Kidney epithelial cell (primary cell): ENCODE measurements at places on chromosomes 5 and 9.

DNA sequence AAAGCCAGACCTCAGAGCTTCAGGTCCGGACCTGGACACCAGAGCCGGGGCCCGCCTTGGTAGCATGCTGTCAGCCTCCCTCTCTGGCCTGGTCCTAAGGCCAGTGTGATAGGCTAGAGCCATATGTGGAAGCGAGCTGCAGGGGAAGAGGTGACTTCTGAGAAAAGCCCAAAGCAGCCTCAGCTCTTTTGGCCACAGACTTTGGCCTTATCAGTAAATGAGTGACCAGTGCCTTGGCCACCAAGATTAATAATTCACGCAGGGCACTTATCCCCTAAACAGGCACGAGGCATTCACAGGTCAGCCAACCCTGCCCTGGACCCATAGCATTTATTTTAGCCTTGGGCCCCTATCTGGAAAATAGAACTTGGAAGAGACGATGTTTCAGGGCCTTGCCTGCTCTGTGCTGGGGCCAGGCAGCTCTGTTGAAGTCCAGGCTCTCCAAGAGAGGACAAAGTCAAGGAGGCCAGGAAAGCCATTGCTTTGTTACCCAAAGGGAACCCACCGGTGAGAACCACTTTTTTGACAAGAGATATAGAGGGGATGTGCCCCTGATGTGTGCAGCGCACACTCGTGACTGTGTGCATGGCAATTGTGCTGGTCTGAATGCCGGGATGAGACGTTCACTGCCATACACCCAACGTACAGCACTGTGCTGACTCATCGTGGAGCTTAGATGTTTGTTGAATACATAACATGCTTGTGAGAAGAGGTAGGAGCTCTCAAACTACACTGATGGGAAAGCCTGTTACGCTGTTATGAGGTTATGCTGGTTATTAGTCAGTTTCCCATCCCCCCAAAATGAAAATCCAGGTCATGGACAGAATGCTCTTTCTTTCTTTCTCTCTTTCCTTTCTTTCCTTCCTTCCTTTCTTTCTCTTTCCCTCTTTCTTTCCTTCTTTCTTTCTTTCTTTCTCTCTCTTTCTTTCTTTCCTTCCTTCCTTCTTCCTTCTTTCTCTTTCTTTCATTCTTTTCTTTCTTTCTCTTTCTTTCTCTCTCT is 5.0 kb upstream of the SLC34A1 start:
- peak; percentile 59 for DNase-seq

DNA sequence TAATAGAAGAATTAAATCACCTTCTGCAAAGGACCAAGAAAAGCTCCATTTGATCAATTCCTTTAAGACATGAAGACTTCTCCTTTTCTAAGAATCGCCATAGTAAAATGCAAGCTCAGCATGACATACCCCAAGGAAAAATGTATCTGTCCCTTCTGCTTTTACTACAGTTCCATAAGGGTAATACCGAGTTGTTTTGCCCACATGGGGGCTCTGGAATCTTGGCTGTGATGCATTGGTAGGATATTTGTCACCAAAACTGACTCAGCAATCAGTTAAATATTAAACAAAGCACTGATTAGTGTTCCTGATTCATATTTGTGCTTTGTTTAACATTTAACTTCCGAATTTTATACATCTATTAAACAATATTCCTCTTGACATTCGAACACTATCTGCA is 24.3 kb upstream of the KCNIP1 start:
- peak; percentile 61 for DNase-seq

DNA sequence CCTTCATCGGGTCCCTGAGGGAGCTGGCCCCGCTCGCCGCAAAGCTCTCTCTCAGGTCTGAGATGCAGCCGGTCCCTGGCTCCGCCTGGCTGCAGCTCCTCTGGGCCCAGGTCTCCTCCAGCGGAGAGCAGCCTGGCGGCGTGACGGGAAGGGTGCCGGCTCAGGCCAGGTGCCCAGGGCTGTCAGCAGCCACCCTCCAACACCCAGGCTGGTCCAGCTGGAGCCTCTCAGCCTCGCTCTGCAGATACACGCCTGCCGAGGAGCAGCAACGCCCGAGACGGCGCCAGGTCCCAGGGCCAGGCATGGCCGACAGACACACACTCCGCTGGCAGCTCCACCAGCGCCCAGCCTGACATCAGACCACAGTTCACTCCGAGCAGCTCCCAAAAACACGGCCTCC is 25.6 kb downstream of the FAM163B start:
- no peak for DNase-seq

DNA sequence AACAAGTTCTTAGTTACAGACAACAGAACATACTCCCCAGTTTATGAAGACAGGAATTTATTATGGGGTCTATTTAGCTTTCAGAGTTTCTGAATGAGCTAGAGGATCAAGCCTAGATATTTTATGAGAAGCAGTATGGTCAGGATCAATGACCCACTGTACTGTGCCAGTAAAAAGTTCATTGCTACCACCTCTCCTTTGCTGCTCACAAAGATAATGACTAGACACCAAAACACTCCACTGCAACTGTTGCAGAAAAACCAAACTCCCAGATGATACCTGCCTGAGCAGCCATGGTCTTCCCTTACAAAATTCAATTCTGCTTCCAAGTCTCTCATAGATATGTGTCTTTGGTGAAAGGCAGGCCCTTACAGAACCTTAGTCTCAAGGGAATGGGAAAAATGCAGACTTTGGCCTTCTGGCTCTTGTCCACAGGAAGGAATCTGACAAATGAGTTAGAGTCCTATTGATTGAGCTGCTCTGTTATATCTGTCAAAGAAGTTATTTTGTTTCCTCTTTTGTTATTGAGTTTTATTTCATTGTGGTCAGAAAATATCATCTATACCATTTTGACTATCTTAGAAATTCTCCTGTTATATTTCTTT is 74.7 kb upstream of the RASGRF2 start:
- DNase-seq, result no peak

- DNase-seq, result no peak
Measured at GRCh38 chr5:124420952-124421351, 325.5 kb downstream of the ZNF608 start.

- DNase-seq, result no peak
Measured at GRCh38 chr9:84861455-84861854, 191.9 kb downstream of the NTRK2 start.

DNA sequence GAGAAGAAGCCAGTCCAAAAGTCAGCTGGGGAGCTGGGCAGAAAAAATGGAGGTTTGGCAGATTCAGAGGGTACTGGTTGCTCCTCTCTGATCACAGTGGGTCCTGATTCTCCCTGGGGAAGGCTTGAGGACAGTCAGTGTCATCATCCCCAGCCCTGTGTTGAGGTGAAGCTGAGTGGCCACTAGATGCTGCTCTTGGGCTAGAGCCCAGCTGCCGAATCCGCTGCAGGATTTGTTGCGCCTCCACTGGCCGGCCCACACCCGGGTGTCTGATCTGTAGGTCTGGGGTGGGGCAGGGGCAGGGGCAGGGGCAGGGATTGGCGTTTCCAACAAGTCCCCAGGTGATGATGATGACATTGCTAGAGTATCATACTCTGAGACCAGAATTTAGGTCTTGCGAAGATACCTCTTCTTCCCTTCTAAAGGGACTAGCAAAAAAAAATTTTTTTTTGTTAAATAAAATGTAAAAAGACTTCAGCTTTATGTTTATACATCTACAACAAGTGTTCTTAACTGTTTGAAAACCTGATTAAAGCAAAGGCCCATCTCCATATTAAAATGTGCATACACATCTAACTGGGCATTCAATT is 106.8 kb downstream of the PDE6A start:
- no peak for DNase-seq
